ENCODE measurements at places on chromosomes 11 and 22.

DNA sequence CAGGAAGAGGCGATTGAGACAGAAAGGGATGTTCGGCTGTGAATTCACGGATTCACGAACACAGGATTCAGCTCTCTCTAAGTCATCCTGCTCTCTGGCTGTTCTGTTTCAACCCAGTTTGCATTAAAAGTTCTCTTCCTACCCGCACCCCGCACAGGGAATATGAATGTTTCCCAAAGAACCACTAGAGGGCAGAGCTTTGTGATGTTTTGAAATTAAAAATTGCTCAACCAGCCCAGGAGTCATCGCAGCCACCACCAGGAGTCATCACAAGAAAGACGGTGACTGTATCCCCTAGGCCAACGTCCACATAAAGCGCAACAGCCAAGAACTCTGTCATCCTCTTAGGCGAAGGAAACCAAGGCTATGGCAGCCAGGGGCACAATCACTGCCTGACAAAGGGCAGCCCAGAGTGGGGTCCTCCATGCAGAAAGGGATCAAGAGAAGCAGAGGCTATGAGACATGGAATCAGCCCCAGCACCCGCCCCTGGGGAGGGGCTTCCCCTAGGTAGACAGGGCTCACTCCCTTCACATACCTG is 122.4 kb downstream of the WT1 start:
- no peak for DNase-seq
- peaks cover 10% of the 10 kb centered on the region for H3K27me3 ChIP-seq
- no peaks in the 10 kb centered on the region for H3K4me1 ChIP-seq
- no peak overlapping the region for H3K4me3 ChIP-seq
- no peak overlapping the region for H3K27ac ChIP-seq
- no peaks in the 10 kb centered on the region for H3K36me3 ChIP-seq

DNA sequence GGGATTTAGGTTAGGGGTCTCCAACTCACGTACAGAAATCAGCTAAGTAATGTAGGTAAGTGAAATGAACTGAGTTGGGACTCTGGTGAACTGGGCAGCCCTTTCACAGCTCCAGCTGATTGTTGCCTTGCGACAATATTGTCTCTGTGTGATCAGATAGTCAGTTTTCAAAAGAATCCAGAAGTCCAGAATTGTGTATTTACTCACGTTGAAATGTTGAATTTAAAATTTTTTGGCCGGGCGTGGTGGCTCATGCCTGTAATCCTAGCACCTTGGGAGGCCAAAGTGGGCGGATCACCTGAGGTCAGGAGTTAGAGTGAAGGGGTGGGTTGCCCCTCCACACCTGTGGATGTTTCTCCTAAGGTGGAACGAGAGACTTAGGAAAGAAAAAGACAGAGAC is 18.8 kb upstream of the WDR74 start:
- DNase-seq = no peak
- no peak overlapping the region for H3K4me3 ChIP-seq
- H3K36me3 ChIP-seq = peaks cover 29% of the 10 kb centered on the region
- peaks cover 47% of the 10 kb centered on the region for H3K4me1 ChIP-seq

DNA sequence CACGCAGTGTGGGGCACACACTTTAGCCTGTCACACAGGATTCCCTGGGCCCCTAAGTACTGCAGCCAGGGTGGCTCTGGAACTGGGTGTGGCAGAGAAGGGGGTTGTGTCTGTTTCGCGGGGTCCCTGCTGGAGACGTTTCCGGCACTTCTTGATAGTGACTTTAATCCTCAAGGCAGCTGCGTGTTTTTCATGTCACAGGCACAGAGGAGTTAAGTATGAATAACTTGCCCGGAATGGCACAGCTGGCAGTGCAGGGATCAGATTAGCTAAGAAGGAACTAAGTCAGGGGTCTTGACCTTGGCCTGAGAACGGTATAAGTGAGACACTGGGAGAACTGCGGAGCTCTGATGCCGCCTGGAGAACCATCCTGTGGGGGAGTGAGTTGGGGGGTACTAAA is 7.5 kb upstream of the KRTAP5-7 start:
- no peak for DNase-seq
- no peak overlapping the region for H3K27ac ChIP-seq
- H3K27me3 ChIP-seq = no peaks in the 10 kb centered on the region
- H3K36me3 ChIP-seq = no peaks in the 10 kb centered on the region
- H3K4me3 ChIP-seq = no peak overlapping the region
- no peaks in the 10 kb centered on the region for H3K4me1 ChIP-seq

DNA sequence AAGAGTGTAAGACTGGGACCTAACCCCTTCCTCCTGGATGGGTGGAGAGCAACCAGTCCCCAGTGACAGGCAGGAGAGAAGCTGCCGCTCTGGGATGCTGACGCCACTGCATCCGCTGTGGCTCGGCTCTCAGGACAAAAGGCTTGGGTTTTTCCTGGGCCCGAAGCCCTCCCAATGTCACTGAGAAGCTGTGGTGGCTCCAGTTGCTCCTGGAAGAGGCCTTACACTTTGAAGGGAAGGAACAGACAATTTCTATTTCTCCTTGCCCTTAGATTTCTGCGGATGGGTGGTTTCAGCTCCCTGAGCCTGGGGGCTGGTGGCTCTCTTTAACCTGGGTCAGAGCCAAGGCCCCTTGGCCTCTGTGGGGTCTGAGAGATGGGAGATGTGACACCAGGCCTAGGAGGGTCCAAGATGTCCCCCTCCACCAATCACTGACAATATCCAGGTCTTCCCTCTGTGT is 21.4 kb downstream of the TPBGL start:
- H3K4me1 ChIP-seq = peaks cover 41% of the 10 kb centered on the region
- no peak overlapping the region for H3K4me3 ChIP-seq
- no peak overlapping the region for H3K27ac ChIP-seq
- no peaks in the 10 kb centered on the region for H3K36me3 ChIP-seq
- peaks cover 3% of the 10 kb centered on the region for H3K27me3 ChIP-seq

DNA sequence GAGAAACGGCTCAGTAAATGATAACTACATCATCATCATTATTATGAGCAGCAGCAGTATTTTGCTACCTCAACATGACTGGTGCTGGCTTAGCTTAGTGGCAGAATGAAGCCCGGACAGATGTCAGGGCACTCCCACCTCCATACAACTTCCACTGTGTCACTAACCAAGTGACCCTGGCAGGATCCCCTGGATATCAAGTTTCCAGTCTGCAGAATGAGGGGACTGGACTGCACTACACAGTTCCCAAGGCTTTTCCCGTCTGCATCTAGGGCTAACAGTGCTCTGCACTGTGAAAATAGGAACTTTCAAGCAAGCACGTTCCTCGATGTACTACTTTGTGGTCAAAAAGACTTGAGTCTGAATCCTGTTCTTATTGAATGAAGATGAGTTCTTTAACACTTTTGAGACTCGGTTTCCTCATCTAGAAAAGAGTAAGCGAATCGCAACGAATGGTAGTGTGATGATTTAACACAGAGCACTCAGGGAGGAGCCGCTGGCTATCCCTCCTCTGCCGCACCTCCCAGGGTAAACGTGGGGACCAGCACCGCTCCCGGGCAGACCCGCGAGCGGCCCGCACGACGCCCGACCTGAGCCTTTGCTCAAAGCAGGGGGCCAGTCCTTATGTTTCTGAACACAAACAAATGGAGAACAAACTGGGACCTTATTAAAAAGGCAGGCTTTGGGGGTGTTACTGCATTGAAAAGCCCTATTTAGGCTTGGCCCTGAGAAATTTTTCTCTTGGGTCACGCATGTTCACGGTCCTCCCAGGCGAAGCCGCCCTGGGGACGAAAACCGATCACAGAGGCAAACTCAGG is 910 bp downstream of the CLTCL1 start:
- H3K4me1 ChIP-seq = peaks cover 18% of the 10 kb centered on the region
- H3K27me3 ChIP-seq = peaks cover 12% of the 10 kb centered on the region
- no peak for DNase-seq
- no peaks in the 10 kb centered on the region for H3K36me3 ChIP-seq
- no peak overlapping the region for H3K27ac ChIP-seq

DNA sequence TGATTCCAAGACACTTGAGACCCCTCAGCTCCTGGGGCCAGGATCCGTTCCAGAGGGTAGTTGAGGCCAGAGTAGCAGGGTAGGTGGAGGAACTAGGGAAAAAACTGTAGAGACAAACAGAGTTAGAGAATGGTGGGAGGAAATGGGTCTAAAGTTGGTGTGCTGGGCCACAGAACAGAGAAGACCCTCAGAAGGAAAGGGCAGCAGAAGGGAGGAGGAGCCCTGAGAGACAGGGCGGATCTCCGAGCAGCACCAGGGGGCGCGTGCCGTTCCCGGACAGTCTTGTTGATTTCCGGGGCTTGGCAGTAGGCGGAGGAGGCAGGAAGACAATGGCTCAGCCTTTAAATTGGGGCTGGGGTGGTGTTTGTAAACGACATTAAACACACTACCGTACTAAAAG is 2.4 kb upstream of the CECR2 start:
- DNase-seq = no peak
- no peak overlapping the region for H3K27ac ChIP-seq
- H3K4me1 ChIP-seq = peaks cover 27% of the 10 kb centered on the region
- H3K36me3 ChIP-seq = no peaks in the 10 kb centered on the region

DNA sequence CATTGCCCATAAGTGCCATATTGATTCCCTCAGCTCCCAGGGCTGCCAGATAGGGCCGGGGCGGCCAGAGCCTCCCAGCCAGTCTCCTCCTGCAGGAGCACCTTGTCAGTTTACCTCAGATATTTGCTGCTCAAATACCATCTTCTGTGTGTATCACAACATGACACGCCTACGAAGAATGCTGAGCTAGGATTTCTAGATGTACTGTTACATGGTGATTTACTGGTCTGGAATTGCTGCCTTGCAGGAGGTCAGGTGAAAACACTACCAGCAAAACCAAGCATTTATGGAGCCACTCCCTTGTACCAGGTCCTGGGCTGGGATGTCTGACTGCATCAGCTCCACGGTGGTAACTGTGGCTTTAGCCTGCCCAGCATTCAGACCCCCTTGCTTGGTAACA is 11.8 kb downstream of the MICAL3 start:
- no peak for DNase-seq
- H3K4me1 ChIP-seq = peaks cover 47% of the 10 kb centered on the region
- H3K36me3 ChIP-seq = no peaks in the 10 kb centered on the region
- H3K4me3 ChIP-seq = no peak overlapping the region
- no peaks in the 10 kb centered on the region for H3K27me3 ChIP-seq
- H3K27ac ChIP-seq = no peak overlapping the region

DNA sequence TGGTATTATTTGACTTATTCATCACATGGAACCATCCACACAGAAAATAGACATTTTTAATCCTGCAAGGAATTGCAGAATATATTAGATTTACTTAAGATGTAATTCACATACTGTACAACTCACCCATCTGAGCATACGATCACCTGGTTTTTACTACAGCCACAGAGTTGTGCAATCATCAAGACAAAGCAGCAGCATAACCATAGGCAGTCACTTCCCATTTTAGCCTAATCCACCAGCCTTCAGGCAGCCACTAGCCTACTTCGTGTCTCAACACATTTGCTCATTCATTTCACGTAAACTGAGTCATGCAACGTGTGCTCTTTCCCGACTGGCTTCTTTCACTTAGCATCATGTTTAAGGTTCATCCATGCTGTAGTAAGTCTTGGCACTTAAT is 23.0 kb downstream of the PIWIL3 start:
- H3K4me3 ChIP-seq = no peak overlapping the region
- no peak overlapping the region for H3K27ac ChIP-seq
- H3K4me1 ChIP-seq = no peaks in the 10 kb centered on the region
- H3K27me3 ChIP-seq = peaks cover 21% of the 10 kb centered on the region
- no peak for DNase-seq

DNA sequence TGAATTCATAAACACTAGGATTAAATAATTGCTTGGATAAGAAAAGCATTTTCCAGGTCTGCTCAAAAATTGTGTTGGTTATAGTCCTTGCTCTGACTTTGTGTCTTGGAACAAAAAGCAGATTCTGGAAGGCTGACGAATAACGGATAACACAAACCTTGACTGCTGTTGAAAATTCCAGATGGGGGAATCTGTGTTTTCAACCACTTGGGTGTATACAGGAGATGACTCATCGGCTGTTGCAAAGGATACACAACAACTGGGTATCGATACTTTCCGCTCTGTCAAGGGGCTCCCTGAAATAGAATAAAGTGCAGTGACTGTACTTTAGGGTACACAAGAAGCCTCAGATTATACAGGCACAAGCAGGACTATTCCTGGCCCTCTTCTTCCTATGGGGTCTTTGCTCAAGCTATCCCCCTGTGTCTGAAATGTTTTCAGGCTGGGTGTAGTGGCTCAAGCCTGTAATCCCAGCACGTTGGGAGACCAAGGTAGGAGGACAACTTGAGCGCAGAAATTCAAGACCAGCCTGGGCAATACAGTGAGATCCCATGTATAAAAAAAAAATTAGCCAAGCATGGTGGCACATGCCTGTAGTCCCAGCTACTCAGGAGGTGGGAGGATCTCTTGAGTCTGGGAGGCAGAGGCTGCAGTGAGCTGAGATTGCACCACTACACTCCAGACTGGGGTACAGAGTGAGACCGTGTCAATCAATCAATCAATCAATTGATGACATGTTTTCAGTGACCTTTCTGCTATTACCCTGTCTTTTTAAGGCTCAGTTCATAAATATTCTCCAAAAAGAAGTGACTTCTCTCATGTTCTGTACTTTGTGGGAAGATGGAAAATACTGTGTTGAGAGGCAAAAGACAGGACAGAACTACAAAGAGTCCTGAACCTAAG is 48.6 kb upstream of the UCP3 start:
- no peak overlapping the region for H3K4me3 ChIP-seq
- peaks cover under 1% of the 10 kb centered on the region for H3K4me1 ChIP-seq
- no peak for DNase-seq

DNA sequence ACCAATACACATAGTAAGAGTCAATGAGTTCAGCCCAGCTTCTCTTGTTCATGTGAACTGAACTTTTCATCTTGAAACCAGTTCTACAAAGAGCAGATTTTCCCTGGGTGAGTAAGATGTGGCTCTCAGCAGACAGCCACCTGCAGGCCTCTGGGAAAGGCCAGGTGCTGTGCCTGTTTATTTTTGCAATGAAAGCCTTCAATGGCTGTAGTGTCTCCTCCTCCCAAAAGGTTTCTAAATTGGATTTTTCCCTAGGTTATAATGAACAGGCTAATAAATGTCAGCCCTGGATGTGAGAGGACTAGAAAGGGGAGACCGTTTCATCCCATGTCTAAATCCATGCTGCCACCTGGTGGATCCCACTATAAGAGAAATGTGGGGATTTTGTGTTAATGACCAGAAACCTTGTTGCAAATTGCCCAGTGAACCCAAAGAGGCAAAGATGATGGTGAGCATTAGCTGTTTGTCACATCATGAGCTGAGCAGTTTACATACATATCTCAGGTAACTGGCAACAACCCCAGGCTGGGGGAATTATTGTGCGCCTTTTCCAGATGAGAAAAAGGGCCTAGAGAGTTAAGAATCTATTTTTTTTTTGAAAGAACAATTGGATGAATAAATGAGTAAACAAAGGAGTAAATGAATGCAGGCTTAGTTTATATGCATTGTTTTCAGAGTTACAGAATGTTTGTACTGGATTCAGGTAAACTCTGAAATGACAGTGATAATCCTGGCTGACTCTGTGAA is 12.7 kb downstream of the C11orf91 start:
- no peaks in the 10 kb centered on the region for H3K4me1 ChIP-seq
- no peaks in the 10 kb centered on the region for H3K36me3 ChIP-seq
- peaks cover 10% of the 10 kb centered on the region for H3K27me3 ChIP-seq

- no peak overlapping the region for H3K27ac ChIP-seq
- no peak for DNase-seq
- H3K36me3 ChIP-seq = no peaks in the 10 kb centered on the region
- peaks cover 19% of the 10 kb centered on the region for H3K27me3 ChIP-seq
Measured at GRCh38 chr11:93846411-93846810, 4.0 kb downstream of the VSTM5 start.

GRCh38 chr11:44065161-44065661 is 859 bp upstream of the ACCS start:
- no peaks in the 10 kb centered on the region for H3K27me3 ChIP-seq
- peak overlapping the region; percentile 92 for H3K4me3 ChIP-seq
- H3K27ac ChIP-seq = peak overlapping the region; percentile 87
- peaks cover 19% of the 10 kb centered on the region for H3K4me1 ChIP-seq
- no peak for DNase-seq
